IPS DF 19.7 (cell line): ENCODE measurements at places on chromosomes 1 and 21.

DNA sequence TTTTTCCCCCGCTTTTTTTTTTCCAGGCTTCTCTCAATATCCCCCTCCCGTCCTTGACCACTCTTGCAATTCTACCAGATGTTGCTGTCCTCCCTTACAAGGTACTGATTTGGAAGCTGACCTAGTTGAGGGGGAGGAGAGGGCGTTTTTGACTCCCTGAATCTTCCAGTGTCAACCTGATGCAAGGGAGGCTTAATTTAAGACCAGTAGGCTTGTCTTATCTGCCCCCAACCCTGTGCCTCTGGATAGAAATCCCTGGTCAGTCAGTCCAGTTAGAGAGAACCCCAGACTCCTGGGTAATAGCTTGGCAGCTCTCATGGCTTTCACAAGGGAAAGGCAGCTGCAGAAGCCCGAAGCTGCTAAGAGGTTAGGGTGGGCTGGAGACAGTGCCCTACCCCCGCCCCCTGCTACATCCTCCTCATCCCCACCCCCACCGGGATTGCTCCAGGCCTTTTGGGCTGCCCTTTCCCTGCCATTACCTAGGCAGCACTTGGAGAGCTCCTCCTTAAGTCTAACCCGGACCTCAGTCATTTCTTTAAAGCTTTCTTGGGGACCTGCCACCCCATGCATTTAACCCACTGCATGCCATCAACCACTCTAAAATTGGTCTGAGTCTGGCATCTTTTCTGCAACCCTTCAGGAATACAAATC lies 3.6 kb downstream of the ACKR1 start:
- DNase-seq, result no peak

DNA sequence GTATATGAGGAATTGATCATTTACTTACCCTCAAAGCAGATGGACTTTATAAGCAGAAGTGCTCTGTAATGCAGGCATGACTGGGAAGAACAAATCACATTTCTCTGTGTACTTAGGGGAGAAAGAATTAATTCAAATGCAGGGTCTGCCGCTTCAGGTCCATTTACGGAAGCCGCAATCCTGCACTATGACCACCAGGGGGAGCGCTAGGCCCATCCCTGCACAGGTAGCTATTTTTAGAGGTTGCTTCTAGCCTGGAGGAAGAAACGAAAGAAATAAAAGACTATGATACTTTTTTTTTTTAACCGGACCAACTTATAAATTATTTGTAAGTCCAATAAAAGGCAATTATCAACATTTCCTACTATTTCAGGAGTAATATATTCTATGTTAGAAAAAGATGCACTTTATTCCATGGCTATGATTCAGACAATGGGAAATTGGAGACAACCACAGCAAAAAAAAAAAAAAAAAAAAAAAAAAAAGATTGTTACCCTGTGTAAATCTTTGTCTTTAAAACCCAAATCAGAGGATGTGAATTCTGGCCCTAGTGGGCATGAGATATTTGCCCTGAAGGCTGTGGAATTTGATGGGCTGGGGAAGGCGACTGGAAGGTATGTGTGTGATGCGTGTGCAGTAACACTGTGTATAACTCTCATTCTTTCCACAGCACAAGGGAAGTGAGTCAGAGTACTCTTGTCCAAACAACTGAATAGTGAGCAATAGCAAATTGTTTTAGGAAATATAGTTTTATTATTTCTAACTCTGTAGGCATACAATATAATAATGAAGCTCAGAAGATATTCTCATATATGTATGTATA lies 12.9 kb upstream of the FYB2 start:
- no peak for DNase-seq

DNA sequence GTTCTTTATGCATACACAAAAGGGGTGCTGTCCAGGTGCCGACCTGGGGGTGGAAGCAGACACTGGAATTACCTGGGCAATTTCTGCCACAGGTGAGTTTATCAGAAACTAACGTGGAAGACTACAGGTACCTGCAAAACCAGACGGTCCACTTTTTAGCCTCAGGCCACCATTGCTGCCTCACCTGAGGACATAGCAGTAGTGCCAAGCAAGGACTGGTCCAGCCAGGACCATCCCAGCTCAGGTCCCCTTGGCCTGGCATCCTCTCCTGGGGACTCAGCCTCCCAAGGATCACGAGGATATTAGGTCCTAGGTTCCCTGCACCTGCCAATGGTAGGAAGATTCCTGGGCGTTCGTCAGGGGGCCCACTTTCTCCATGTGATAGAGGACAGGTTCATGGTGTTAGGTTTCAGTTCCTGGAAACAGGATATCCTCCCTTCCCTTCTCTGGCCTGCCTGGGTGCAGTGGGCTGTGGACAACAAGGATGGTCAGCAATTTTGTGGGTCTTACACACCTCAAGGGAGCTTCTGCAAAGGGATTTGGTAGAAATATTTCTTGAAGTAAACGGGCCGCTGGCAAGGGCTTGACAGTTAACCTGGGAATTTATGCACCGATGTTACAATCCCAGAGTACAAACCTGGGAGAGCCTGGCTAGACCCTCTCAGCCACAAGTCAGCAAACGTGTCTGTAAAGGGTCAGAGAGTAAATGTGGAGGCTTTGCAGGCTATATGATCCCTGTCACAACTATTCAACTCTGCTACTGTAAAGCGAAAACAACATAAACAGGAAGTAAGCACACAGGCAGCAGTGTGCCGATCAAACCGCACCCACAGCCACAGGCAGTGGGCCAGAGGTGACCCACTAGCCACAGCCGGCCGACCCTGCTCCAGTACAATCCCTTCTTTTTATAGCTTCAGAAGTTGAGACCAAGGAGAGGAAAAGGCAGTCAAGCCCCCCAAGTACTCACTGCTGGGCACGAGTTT lies 71.4 kb upstream of the RAB4A start:
- DNase-seq, result no peak

- peak; percentile 9 for DNase-seq
These were observed 127.8 kb downstream of the GABPA start for GRCh38 chr21:25862596-25862995.

DNA sequence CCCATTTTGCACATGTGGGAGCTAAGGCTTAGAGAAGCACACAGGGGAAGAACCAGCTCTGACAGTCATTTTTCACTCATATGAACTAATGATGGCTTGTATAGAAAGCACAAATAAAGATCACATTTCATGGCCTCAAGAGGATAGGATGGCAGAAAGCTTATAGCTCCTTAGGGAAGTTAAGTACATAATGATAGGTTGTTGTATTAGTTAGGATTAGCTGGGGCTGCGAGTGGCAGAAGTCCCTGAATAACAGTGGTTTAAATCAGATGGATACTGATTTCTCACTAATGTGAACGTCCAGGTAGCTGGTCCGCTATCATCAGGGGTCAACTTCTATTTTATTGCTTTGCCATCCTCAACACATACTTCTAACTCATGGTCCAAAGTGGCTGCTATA lies 284.0 kb downstream of the RPS6KC1 start:
- no peak for DNase-seq

DNA sequence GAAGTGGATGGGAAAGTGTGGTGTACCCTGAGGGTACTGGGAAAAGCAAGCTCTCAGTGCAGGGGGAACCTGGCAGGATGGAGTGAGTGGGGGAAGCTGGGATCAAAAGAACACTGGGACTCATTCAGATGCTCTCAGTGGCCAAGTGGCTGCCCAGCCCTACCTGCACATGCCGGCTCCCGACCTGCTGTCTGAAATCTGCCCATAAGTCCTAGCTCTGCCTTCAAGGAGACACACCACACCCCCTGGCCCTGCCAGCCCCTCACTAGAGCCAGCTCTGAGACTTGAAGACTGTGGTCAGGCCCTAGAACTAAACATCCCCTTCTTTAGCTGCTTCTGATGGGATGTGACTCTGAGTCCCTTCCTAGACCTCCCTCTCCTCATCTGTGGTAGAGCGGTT lies 2.2 kb downstream of the TMEM54 start:
- no peak for DNase-seq

- DNase-seq, result no peak
These were observed 17.4 kb downstream of the MRPL39 start for GRCh38 chr21:25589887-25590286.

- DNase-seq, result no peak
These were observed 62.0 kb upstream of the HOOK1 start for GRCh38 chr1:59752556-59753414.
